Stimulated activated memory B cell treated with anti-CD40 and anti-IgM and Interleukin-4, amounts not matched to agents 10 μg/mL and 1 μg/mL and 100 μg/mL, for 72 hours (primary cell): ENCODE measurements at places on chromosomes 4 and X.

GRCh38 chr4:162056990-162057389 is 106.8 kb downstream of the FSTL5 start:
- ATAC-seq, result no peak

DNA sequence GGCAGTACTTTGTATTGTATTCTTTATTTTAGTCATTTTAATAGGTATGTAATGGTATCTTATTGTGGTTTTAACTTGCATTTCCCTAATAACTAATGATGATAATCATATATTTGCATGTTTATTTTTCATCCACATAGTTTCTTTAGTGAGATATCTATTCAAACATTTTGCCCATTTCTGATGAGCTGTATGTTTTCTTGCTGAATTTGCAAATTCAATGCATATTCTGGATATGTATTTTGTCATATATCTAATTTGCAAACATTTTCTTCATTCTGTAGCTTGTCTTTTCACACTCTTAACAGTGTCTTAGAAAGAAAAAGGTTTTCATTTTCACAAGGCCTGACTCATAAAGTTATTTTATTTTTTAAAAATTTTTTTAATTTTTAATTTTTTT is 372.1 kb downstream of the ZNF674 start:
- ATAC-seq, result no peak

- ATAC-seq, result no peak
These were observed 12.5 kb upstream of the CRLF2 start for GRCh38 chrX:1224954-1225353.

DNA sequence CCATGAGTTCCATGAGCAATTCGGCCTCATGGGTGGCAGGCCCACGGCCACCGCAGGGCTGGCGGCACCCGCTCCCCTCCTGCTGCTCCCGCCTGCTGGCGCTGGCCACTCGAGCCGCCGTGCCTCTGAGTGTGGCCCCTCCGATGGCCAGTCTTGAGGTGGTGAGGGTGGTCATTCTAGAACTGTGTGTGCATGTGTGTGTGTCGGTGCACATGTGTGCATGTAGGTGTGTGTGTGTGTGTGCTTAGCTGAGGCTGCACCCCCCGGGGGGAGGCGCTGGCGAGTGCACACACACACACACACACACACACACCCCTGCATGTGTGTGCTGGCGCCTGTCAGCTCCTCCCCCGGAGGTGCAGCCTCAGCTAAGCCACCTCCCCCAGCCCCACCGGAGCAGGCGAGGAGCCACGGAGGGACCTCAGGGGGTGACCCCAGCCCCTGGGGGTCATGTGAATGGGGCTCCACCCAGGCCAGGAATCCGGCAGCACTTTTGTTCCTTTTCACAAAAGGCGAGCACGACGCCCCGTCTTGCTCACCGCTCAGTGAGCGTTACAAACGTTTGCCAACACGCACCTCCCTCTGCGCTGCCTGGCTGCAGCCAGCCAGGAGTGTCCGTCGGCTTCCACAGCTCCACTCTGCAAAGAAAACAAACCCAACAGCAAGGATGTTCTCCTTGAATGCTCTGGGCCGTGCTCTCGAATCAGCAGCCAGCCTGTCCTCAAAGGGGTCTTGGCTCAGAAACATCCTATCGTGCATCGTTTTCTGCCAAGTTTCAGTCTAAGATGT is 29.9 kb downstream of the FGFRL1 start:
- no peak for ATAC-seq

DNA sequence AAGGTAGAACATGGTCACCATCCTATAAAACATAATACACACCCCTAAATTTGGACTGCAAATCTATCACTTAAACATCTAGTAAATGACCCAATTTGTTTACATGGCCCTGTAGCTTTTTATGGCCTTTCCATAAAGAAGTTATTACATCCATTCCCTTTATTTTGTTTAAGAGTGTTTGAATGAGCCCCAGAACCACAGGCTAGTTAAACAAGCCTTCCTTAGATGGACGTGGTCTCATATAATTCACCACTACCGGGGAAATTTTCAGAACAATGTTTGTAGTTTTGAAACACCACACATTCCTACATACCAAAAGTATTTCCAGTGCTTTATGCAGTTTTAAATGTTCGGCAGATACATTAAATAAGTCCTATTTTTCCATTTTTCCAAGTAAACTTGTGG is 12.3 kb downstream of the PDGFC start:
- ATAC-seq, result no peak

DNA sequence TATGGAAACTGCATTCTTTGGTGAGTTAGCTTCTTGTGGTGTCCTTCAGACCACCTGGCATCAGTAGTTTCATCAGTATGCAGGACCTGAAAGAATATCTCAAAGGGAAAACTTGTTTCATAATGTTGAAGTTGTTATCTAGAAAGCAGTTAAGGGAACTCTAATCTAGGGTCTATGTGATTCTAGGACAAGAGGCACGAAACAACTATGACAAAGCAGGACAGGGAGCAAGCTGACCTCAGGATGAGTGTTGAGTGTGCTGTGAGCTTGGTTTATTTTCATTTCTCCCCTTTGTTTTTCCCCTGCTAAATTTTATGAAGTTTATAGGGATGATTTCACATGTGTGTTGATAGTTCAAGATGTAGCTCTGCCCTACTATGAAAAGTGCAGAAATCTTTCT is 65.7 kb downstream of the MXRA5 start:
- ATAC-seq, result no peak

DNA sequence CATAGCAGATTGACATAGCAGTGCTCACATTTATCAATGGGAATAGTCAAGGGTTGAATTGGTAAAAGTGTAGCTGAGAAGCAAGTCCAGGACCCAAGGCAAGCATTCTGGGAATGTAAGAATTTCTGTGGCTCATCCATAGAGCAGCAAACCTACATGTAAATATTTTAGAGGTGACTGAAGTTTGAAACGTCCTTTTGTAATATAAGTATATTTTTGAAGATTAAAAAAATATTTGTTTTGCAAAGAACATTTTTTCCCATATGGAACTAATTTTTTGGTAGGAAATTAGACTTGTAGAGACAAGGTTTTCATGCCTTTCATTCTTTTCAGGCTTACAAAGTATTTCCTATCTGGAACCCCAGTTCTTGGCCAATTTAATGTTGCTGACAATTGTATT is 104.0 kb downstream of the TEX13A start:
- no peak for ATAC-seq

DNA sequence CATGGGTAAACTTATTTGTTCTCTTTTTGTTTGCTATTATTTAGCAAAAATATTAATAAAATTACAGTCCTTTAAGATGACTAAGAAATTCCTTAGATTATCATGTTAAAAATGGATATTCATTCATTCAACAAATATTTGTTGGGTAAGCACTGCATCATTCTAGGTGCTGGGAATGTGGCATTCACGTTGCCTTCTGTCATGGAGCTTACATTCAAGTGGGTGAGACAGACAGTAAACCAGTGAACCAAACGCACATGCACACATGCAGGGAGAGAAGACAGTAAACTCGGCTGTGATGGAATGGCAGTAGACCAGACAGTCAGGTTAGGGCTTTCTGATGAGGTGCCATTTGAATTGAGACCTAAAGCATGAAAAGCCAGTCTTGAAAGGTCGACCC is 91.8 kb downstream of the STOX2 start:
- ATAC-seq, result no peak

DNA sequence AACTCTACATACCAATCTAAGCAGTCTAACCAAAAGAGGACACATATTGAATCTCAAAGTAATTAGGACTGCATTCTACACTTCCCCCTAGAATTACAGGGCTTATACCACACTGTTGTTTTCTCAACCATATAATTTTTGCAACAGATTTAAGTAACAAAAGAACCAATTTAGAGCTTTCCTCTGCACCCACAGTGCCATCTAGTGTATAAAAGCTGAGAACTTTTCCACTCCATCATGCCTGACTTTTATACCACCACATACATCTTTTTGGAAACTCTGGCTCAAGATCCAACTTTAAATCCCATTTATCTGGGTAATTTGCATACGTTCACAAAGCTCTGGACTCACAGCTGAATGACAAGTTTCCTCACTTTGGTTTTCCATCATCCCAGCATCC is 99.5 kb downstream of the EFHC2 start:
- no peak for ATAC-seq
